NCI-H460 (cell line): ENCODE measurements at places on chromosomes 6 and 20. TPM values are rescaled to one million over a fixed set of nuclear protein-coding genes. Genes with fewer than 3 reads are reported as not detected.

- no peak for DNase-seq
These were observed 882.0 kb downstream of the TFAP2A start for GRCh38 chr6:9532621-9533557.

- DNase-seq: no peak
These were observed 94.3 kb downstream of the CDC5L start for GRCh38 chr6:44481760-44482159.

Gene DUSP15
- total RNA-seq: not detected in 2 replicates

- no peak for DNase-seq
These were observed 39.0 kb downstream of the BCKDHB start for GRCh38 chr6:80145509-80145908.

DNA sequence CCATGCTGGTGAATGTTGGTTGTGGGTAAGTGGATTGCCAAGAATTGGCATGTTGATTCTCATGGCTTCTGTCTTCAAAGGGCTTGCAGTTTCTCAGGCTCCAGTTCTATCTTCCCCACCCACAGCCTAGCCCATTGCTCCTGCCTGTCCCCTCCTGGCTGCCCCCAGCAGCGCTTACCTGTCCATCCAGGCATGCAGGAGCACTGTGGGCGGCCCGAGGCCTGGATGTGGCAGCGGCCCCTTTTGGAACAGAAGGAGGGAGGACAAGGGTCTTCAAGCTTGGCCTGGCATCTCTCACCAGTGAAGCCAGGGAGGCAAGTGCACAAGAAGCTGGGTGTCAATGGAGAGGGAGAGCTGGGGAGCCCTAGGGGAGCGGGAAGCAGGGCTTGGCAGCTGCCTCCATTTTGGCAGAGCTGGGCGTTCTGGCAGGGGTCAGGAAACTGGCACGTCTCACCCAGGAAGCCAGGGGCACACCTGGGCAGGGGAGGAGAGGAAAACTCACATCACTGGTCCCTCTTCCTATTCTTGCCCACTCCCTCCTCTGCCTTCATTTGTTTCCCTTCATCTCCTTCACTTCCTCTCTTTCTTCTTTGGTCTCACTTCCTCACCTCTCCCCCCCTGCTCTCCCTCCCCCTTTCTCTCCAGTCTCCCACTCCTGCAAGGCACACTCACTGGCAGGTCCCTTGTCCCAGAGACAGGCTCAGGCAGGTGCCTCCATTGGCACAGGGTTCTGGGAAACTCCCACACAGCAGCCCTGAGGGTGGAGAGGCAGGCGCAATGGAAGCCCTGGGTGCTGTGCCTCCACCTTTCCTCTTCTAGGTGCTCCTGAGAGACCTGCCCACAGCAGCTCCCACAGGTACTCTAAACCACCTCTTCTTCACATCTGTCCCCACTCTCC is 1.3 kb downstream of the NOTCH4 start:
- DNase-seq: no peak

GRCh38 chr20:47638851-47639250 is 137.2 kb downstream of the NCOA3 start:
- no peak for DNase-seq

- DNase-seq: no peak
These were observed 243.5 kb upstream of the PREP start for GRCh38 chr6:105646391-105646867.

DNA sequence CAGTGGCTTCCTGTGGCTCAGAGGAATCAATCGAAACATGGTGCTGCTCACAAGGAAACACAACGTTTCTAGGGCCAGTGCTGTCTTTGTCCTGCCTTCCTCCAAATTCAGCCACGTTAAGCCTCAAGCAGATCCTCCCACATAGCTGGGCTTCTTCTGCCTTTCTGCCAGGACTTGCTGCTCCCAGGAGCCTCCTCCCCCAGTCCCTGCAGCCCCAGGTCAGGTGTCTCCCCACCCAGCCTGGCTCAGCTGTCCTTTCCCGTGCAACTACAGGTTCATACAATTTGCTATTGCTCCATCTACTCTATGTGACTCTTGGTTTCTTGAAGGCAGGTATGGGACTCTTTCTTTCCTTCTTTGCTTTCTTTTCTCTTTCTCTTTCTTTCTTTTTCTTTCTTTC is 215.3 kb upstream of the RNF24 start:
- no peak for DNase-seq

- DNase-seq: no peak
These were observed 66.0 kb downstream of the CTNNBL1 start for GRCh38 chr20:37759761-37760209.

DNA sequence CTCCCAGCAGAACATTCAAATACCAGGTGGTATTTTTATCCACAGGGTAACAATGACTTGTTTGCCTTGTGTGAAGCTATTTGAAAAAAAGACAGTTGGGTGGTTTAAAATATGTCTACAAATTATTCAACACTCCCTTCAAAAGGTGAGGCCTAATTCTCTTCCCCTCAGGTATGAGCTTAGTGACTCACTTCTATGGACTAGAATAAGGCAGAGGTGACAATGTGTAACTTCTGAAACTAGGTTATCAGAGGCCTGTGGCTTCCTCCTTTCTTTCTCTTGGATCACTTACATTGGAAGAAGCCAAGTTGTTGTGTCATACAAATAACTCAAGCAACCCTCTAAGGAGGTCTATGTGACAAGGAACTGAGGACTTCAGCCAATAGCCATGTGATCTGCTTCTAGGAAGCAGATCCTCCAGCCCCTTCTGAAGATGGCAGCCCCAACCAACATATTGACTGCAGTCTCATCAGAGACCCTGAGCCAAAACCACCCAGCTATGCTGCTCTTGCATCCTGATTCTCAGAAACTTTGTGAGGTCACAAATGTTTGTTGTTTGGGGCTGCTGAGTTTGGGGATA is 102.6 kb downstream of the SNAP25 start:
- DNase-seq: no peak

GRCh38 chr6:169828176-169828575 is 76.8 kb downstream of the ERMARD start:
- no peak for DNase-seq

DNA sequence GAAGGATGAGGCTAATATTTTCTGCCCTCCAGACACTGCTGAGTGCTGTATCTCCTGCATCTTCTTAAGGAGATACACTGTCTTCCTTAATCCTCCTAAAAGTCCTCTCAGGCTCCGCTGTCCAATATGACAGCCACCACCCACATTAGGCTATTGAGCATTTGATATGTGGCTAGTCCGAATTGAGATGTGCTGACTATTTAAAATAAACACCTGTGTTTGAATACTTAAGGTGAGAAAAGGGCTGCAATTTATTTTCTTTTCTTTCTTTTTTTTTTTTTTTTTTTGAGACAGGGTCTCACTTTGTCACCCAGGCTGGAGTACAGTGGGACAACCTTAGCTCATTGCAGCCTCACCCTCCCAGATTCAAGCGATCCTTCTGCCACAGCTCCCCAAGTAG is 3.1 kb upstream of the RGL2 start:
- DNase-seq: no peak

Gene RIMS1
- 0.02 TPM in 1 of 2 replicates, not detected in the other for total RNA-seq

DNA sequence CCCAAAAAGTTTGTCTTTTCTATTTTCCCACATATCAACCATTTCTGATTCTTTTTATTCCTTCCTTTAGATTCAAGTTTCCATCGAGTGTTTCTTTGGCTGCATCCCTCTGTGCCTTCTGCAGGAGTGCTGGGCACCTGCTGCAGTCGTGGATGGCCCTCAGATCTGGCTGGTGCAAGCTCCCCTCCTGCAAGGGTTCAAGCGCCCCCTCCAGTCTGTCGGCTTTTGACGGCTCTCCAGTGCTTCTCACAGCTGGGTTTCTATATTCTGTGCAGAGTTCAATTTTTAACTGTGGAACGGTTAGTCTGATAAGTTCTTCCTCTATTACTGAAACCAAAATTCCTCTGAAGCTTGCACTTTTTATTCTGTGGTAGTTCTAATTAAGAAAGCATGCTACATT is 132.1 kb downstream of the HUS1B start:
- DNase-seq: no peak

GRCh38 chr20:62778601-62779416 is 17.5 kb upstream of the MRGBP start:
- DNase-seq: no peak

GRCh38 chr6:27617046-27617687 is 144.3 kb upstream of the ZNF184 start:
- no peak for DNase-seq
